ENCODE measurements at places on chromosomes 16 and 17.

DNA sequence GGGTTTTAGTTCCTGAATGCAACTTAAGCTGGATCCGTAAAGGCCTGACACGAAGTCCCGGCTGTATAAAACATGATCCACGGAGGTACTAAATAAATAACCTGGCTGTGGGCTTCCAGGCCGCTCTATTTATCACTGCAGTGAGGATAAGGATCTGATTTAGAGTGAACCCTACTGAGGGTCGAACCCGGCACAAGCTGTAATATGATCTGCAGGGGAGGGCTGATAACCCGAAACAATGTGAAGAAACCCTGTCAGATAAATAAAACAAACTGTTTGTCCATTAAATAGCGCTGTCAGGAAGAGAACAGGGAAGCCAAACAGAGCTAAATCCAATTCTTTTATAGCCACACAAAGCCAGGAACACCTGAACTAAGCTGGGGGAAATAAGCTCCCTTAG lies 375.6 kb upstream of the SALL1 start:
- no peak for DNase-seq

GRCh38 chr16:79437764-79438751 lies 162.5 kb downstream of the MAF start:
- no peak for DNase-seq

- DNase-seq: no peak
Observed at GRCh38 chr16:14335297-14335696, 264.2 kb downstream of the MRTFB start.

GRCh38 chr17:82912484-82913089 lies 72.8 kb upstream of the ZNF750 start:
- DNase-seq: no peak

DNA sequence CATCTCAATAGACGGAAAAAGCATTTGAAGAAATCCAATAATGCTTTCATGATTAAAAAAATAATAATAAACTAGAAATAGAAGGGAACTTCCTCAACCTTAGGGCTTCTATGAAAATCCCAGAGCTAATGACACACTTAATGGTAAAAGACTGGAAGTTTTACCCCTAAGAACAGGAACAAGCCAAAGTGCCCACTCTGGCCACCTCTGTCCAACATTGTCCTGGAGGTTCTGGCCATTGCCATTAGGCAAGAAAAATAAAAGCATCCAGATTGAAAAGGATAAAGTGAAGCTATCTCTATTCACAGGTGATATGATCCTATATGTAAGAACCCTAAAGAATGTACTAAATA lies 2.5 kb upstream of the LITAF start:
- DNase-seq: no peak

DNA sequence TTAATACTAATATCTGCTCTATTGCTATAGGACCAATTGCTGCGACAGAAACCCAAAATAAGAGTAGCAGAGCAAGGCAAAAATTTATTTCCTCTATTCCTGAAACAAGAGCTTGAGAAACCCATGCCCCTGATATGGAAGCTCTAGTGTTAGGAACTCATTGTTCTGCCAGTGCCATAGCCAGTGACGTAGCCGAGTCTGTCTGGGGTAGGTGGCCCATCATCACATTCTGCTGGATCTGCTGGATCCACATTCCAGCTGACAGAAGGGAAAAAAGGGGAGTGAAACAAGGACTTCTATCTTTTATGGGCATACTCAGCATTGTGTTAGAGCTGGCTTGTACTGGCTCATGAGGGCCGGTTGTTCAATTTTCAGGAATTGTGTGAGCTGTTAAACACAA lies 248.9 kb upstream of the MON1B start:
- no peak for DNase-seq

- no peak for DNase-seq
Observed at GRCh38 chr17:33447090-33447489, 154.0 kb upstream of the ASIC2 start.

- DNase-seq: no peak
Observed at GRCh38 chr17:48544349-48545021, 424 bp downstream of the HOXB2 start.

DNA sequence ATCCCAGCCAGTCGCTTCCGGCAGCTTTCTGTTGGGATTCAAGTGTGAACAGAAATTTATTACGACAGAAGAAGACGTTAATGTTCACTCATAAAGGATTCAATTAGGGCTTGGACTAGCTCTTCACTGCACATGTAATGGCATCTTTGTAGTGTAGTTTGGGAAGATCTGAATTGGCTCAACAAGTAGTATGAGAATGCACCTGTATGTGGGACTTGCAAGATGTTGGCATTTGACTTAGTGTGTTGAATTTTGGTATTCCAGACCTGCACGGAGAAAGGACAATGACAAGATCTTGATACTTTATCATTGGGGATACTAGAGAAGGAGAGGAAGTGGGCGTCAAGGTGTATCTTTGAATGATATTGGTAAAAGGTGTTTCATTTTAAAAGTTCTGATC lies 1.2 kb downstream of the PSMD11 start:
- no peak for DNase-seq

DNA sequence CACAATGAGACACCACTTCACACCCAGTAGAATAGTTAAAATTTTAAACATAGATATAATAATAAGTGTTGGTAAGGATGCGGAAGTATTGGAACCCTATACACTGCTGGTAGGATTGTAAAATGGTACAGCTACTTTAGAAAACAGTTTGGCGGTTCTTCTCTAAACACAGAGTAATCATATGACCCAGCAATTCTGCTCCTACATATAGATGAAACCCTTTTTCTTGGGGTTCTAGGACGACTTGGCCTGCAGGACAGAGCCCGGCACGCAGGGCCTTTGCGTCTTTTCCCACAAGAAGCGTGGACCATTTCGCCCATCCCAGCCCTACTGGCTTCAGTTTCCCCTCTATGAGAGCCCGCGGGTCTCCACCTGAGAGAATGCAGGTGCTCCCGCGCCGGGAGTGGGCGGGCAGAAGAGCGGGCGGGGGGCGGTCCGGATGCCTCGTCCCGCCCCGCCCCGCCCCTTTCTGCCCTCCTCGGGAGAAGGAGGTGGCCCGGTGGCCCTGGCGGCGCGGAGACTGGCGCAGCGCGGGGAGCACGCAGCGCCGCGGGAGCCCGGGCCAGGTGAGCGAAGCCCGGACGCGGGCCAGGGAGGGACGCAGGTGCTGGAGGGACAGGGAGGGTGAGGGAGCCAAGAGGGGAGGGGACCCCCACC lies at the start of gene SDR42E2:
TSS of gene SDR42E2 (plus strand) at position 508 of the 657 bp plus-strand sequence. CDS start 3,077 bp downstream, outside the sequence.
- DNase-seq: no peak

DNA sequence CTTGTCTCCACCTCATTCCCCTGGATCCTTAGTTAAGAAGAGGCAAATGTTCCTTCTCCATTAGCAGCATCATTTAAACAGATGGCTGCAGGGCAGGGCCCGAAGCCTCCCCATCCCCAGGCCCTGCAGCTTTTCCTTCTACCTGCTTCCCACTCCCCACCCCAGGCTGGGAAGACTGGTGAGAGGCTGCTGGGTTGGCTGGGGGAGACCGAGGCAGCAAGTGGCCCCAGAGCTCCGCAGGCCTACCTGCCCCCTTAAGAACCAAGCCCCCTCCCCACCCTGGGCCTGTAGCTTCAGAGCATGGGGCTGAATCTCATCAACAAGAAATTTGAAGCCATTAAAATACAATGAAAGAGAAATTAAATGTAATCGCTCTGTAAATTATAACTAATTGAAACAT lies 22.1 kb upstream of the RPL38 start:
- DNase-seq: no peak

DNA sequence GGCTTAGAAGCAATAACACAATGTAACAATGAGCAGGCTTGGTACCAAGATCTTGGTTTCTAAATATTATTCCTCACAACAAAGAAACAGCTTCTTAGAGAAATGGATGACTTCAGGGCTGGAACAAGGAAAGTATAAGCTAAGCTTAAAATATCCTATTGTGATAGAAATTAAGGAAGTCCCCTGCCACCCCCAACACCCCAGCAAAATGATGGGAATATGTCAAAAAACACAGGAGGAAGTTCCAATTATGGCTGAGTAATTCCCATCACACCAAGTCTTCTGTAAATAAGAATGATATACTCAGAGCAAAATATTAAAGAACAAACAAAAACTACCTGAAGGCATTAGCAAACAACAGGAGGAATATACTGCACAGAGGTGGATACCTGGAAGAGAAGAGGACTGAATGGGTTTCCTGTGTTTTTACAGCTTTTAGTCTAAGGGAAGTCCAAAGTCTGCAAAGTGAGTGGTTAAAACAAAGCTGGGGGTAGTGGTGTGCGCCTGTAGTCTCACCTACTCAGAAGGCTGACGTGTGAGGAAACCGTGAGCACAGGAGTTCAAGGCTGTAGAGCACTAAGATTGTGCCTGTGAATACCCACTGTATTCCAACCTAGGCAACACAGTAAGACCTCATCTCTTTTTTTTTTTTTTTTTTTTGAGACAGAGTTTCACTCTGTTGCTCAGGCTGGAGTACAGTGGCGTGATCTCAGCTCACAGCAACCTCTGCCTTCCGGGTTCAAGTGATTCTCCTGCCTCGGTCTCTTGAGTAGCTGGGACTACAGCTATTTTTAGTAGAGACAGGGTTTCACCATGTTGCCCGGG lies 17.1 kb upstream of the ATP6V0A1 start:
- no peak for DNase-seq

- DNase-seq: no peak
Observed at GRCh38 chr16:4246777-4247459, 5.0 kb upstream of the SRL start.

DNA sequence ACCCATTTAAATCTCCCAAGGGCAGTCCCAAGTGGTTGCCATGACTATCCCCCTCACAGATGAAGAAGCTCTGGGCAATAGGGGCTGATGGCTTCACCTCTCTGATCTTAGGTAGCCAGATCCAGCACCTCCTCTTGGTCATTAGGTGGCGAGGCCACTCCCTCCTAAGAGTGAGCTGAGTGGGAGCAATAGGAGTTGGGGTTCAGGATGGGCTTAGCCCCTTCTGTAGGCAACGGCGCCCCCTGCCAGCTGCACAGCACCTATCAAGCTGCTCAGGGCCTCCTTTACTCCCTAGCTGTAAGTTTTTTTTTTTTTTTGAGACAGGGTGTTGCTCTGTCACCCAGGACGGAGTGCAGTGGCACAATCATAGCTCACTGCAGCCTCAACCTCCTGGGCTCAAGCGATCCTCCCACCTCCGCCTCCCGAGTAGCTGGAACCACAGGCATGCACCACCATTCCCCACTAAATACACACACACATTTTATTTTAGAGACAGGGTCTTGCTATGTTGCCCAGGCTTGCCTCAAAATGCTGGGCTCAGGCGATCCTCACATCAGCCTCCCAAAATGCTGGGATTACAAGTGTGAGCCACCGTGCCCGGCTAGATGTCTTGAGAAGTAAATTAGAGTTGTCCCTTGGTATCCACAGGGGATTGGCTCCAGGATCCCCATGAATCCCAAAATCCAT lies 3.5 kb upstream of the RRAD start:
- no peak for DNase-seq

DNA sequence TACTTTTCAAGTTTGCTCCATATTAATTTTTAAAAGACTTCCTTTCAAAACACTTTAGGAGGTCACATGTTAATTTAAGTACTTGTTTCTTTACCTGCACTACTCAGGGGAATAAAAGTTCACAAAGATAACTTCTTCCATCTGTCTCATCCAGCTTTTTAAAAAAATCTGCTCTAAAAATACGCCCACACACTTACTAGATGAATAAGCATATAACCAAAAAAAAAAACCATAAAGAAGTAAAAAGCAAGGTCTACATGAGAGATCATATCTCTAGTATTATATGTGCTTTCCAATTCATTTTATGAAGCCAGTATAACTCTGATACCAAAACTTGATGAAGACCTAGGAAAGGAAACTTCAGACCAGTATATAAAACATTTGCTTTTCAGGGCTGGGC lies 17.2 kb downstream of the SKAP1 start:
- no peak for DNase-seq

DNA sequence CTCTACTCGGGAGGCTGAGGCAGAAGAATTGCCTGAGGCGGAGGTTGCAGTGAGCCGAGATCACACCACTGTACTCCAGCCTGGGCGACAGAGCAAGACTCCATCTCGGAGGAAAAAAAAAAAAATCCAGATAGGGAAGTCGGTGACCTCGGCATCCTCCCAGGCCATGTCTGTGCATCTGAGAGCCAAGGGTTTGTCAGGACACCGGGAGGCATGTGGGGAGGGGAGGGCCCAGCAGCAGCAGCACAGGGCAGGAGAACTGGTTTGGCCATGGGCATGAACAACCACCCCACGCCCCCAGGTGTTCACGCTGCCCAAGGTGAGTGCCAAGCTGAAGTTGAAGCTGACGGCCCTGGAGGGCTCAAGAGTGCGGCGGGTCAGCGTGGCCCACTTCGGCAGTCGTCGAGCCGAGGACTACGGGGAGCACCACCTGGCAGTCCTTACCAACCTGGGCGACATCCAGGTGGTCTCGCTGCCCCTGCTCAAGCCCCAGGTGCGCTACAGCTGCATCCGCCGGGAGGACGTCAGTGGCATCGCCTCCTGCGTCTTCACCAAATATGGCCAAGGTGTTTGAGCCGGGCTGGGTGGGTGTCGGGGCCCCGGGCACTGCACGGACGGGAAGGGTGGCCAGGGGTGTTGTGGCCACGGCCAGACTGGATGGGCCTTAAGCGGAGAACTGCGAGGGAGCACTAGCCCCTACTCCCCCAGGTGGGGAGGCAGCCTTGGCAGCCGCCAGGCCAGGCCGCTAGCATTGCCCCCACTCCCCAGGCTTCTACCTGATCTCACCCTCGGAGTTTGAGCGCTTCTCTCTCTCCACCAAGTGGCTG lies 14.7 kb upstream of the MYO15B start:
- no peak for DNase-seq

DNA sequence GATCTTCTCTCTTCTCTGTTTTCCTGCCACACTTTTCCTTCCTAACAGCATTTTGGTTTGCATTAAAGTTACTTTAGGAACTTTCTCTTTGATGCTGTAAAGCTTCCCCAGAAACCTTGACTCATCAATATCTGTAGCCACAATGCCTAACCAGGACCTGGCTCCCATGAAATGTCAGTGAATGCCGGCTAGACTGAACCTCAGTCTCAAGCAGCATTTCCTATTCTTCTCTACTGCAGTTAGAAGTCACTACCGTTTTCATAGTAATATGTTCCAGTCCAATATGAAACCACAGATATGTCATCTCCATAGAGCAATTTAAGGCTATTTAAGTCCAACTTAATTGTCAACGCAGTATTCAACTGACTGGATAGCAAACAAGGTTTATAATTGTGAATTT lies 28.9 kb downstream of the ITFG1 start:
- no peak for DNase-seq

DNA sequence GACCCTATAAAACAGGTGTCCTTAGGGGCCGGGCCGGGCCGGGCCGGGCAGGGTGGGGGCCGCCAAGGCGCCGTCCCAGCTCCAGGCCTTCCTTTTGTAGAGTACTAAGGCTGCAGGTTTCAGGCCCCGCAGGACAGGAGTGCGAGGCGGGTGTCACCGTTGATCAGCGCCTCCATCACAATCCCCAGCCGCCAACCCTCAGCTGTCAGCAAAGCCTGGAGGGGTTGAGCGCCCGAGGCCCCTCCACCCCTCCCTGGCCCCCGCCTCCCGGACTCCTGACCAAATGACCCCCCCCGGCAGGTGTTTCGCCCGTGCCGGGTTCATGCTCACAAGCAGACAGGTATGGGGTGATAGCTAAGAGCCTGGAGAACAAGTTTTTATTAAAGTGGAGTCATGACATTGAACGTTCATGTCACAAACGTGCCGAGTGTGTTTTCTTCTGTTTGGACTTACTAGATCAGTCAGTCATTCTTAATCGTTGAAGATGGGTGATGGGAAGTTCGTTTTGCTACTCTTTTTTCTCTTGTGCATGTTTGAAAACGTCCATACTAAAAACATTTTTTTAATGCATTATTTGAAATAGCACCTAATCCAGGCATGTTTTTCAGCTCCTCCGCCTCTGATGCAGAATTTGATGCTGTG lies 534 bp downstream of the ARL2BP start:
- DNase-seq: no peak

Measured in cortex of kidney (tissue), 1 donor.